SHP77 (cell line): ENCODE measurements at places on chromosomes 2 and 18.

DNA sequence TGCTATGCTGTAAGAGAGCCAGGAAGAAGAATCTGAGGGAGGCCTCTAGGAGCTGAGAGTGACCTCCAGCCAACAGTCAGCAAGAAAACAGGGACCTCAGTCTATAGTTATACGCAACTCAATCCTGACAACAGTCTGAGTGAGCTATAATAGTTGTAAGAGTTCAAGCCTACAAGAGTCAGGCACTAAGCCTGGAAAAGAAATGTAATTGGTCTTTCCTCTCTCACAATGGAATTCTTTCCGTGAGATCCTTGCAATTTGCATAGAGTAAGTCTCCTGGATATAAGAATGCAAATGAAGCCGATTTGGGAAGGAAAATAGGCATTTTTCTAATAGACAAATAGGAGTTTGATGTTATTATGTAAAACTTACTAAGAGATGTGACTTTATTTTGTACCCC is 1332.6 kb upstream of the CELF4 start:
- DNase-seq: no peak

DNA sequence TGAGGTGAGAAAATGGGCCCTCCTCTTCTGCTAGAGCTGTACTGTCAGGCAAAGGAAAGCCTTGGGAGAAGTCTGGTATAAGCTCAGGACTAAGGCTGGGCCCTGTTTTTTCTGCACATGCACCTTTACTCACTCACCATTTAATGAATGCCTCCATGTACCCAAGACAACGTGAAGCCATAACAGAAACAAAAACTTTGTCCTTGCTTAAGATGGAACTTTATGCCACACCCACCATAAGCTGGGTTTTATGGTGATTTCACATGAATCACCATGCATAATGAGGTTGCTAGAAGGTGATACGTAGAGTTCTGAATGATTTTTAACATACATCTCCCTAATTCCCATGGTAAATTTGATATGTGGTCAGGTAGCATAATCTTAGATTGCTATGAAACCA is 63.7 kb upstream of the CYP26B1 start:
- DNase-seq: no peak

DNA sequence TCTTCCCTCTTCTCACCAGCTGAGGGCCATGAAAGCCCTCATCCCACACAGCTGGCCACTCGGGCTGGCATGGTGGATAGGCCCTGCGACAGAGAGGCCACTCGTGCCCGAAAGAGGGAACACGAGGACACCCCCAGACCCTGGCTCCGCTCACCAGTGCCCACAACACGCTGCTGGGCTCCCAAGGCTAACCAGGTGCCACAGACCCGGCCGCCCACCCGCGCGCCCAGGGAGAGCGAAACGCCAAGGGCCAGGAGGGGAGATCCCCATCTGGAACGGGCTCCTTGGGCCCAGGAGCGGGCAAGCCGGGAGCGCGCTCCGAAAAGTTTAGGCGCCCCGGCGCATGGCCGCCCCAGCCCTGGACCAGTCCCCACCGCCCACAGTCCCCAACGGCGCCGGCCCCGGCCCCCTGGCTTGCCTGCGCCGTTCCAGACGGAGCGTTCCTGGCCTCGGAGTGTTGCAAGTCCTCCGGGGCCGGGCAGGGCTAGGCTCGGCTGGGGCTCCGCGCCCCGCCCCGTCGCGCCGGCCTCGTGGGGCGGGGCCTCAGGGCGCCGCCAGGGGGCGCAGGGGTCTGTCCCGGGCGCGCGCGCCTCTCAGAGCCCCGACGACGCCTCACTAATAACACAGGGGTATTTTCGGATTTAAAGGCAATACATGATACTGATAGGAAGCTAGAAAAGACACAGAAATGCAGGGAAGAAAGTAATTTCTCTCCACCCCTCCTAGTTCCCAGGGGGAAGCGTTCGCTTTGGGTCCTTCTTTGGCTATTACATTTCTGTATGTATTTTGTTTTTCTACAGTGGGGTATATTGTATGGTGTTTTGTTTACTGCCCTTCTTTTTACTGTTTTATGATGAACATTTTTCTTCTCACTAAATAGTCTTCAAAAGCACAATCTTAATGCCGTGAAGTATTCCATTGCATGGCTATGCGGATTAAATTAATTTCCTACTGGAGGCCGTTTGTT is at the start of gene TMBIM1:
Gene TMBIM1, minus strand, starts transcription at position 456 of the 967 bp plus-strand sequence. CDS start 10,362 bp downstream, outside the sequence.
- DNase-seq: peak; percentile 31

- DNase-seq: no peak
Observed at GRCh38 chr2:14951569-14952285, 319.2 kb downstream of the LRATD1 start.
